Hypothalamus (tissue), 51 donors: ENCODE measurements at places on chromosomes 1 and 21.

DNA sequence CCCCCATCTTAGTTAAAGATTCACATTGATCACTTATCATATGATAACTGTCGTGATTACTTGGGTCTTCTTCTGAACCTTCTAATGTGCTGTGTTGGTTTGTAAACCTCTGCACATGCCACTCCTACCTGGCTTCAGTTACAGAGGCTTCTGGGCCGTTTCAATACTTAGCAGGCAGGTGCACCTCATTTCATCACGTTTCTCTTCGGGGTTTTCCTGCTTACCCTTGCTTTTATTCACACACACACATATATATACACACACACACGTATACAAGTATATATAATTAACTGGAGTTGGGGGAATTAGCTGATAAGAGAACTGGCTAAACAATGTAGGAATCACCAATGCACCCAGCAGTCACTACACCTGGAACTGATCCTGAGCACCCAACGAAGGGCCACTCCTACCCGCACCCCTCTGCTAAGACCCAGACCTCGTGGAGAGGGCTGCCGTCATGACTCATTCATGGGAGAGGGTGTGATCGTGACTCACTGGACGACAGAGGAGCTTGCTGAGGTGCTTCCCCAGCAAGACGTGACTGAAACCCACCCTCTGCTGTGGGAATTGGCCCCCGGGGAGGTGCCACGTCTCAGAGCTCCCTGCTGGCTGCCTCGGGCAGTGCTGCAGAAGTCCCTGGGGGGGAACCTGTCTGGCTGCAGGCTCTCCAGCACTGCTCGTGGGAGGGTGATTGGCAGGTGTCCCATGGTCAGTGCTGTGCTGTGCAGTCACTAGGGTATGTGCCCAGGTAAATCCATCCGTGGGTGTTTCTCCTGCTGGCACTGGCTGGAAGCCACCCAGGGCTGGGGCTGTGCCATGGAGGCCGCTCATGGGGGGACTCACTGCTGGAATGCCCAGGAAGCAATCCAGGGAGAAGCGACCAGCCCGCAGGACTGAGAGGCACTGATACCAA is 166.6 kb downstream of the DYRK1A start:
- DNase-seq = no peak

DNA sequence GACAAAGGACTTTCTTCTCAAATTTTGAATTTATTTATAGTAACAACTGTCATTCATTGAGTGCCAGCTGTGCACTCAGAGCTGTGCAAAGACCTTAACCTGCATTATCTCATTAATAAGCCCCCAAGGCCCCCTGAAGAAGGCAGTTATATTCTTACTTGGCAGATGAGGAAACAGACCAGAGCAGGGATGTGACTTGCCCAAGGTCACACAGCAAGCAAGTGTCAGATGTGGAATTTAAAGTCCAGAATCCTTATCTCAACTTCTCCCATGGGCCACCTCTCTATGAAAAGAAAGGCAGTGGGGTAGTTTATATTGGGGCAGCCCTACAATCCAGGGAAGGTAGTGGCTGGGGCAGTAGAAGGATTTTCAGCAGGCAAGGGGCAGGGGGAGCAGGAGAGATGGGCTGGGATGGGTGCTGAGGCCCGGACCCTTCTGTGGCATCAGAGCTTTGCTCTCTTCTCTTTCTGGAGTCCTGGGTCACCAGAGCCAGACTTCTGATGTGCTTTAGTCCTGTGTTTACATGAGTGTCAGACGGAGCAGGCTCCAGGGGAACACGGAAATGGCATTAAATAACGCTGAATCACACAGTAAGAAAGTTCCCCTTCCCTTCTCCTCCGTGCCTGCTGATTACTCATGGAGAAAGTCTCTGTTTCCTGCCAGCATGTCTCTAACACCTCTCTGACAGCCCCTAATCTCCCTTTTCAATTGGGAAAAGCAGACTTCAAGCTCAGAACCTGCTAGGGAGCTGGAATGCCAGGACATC is 39.5 kb downstream of the EPHB2 start:
- DNase-seq = no peak

DNA sequence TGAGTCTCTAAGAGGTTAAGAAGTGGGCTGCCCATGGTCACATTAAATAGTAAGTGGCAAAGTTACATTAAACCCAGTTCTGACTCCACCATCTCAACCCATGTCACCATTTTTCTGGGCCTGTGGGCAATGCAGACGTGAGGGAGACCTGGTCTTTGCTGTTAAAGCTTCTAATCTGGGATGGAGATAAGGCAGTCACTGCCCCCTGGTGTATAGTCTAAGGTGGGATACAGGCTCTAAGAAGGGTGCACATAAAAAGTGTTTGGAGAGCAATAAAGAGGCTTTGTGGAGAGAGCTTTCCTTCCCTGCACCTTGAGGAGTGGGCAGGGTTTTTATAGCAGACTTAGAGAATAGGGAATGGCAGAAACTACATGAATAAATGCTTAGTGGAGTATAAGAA is 141.3 kb downstream of the ROR1 start:
- DNase-seq = no peak

- DNase-seq = peak; percentile 17
Measured at GRCh38 chr1:54371038-54371941, 34.9 kb downstream of the SSBP3 start.

DNA sequence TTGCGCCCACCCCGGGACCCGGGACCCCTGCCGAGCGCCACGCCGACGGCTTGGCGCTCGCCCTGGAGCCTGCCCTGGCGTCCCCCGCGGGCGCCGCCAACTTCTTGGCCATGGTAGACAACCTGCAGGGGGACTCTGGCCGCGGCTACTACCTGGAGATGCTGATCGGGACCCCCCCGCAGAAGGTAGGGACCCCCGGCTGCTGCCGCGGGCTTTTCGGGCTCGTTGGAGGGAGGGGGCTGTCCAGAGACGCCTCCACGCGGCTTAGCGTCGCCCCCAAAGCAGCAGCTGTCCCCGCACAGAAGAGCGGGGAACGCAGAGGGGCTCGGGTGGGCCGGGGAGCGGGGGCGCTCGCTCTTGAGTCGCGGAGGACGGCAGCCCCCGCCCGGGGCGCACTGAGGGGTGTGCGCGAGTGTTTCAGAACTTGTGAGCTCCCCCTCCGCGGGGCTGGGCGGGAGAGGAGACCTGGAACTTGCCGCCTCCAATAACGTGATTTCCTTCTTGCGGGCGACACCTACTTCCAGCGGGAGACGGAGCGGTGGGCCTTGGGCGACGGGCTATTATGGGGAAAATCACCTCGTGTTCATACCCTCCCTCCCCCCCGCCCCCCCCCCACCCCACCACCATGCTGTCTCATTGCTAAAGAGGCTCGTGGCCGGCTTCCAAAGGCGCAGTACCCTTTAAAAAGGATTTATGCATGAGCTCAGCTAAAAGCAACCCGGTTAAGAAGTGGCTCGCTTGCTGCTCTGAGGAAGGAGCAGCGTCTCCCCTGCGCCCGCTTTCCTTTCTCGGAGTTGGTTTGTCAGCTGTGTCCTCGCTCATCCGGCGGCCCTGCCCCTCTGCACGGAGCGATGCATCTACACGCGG is 664 bp downstream of the BACE2 start:
- DNase-seq = peak; percentile 32

DNA sequence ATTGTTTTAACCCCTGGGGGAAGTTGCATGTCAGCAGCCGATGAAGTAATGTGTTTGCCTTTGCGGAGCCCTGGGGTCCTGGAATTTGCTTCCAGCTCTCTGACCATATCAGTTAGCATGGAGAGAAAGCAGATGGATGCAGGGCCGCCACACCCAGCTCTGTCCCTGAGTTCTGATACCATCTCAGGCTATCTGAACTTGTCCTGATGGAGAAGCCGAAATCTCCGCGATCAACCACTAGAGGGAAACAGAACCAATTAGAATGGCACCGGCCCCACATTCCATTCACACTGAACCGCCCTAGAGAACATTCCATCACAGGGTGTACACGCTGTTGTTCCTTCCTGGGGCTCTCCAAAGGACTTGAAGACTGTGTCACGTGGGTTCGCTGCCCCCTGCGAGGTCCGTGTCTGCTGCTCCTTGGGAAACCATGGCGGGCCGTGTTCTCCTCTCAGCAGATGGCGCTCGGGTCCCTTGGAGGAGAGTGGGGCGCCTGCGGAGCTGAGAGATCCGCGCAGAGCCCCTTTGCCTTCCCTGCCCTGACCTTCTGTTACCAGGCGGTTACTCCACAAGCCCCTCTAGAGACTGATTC is 75.4 kb downstream of the ABCA4 start:
- peak; percentile 74 for DNase-seq
